ENCODE measurements at places on chromosomes 2 and 18.

DNA sequence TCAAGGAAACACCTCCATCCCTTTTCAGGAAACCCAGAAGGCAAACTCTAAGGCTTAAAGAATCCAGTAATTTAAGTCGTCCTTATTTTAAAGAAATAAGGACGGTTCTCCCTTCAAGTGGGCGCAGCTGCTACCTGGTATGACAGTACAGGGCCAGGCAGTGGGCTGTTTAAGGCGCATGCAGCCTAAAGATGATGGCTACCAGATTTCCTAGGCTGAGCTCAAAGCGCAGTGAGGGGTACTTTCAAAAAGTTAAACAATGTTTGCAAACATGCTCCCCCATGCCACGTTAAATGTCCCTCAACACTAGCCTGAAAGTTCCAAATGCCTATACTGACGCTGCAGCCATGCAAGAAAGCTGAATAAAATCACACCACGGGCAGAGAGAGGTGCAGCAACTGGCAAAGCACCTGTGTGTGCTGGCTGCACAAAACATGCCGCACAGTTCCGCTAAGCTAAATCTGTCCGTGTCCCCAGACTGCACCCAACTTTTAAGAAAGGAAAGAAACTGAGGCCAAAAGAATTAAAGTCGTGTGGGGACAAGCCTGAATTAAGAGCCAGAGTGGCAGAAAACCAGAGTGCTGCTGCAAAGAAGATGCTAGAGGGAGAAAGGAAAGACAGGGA is 583 bp downstream of the HIBCH start:
- no peak for DNase-seq

GRCh38 chr2:17190527-17190926 is 327.7 kb downstream of the RAD51AP2 start:
- no peak for DNase-seq

DNA sequence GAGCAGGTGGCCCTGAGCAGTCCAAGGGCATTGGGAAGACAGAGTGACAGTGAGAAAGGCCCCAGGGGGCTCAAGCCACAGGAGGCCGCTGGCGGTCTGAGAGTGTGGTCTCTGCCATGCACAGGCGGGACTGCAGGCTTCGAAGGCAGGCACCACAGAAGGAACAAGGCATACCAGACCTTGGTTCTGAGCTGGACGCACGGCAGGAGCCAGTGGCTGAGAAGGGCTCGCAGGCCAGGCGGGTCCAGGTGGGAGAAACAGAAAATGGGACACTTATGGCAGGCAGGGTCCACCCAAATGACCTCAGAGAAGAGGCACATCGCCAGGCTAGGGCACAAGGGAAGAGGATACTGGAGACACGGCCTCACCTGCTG is 14.9 kb downstream of the HJURP start:
- no peak for DNase-seq

DNA sequence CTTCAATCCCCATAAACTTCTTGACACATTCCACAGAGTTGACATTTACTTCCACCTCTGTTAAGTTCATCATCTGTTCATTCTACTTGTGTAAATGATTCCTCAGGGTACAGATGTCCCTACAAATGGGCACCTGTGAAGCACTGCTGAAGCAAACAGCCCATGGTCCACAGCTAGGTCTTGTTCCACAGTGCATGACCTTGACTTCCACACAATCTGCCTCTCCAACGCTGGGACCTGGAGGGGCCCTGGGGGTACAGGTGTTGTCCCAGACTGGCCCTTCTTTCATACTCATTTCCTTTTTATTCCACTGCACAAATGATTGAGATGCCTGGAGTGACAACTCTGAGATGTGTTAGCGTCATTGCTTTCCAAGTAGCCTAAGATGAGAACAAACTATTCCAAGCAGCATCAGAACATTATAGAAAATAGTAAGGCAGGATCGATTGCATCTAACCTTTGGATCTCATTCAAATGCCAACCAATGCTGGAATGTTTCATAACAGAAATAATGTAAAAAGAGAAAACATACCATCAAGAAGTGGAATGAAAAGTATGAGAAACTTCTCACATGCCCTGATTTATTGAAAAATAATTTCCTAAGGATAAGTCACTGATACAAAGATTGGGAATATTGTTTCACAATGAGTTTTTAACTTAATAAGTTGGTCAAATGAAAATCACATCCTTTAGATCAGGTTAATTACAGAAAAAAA is 31.2 kb downstream of the PIEZO2 start:
- no peak for DNase-seq

GRCh38 chr2:67625178-67625577 is 228.0 kb downstream of the ETAA1 start:
- DNase-seq = no peak

DNA sequence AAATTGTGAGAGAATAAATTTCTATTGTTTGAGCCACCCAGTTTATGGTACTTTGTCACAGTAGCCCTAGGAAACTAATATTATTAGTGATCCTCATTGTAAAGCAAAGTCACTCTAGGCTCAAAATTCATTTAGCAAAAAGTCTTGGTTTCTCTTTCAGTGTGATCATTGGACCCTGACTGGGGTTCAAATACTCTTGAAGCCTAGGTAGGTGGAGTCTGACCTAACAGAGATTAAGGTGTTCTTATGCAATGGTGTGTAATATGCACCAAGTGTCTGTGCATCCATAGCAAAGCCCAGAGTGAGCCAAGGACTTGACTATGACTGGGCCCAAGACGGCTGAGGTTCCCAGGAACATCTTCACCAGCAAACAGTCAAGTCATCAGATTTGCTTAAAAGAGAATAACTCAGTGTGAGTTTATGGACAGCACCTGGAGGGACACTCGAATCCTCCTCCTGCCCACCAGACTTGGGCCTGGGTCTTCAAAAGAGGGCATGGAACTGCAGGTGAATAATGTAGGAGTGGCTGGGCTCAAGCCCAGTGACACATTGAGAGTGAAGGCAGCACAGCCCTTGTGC is 51.1 kb upstream of the BCL11A start:
- no peak for DNase-seq

- DNase-seq = no peak
Measured at GRCh38 chr2:61530749-61531148, 7.4 kb downstream of the XPO1 start.

GRCh38 chr2:166499281-166499680 is 5.2 kb upstream of the SCN7A start:
- DNase-seq = no peak

Data from stimulated activated naive CD4-positive, alpha-beta T cell (primary cell).